Activated CD8-positive, alpha-beta memory T cell treated with anti-CD3 and anti-CD28 coated beads for 48 hours (primary cell): ENCODE measurements at places on chromosomes 12 and 14.
A peak's percentile ranks its signal among the peaks of the same experiment; 100 is the strongest.

GRCh38 chr14:98114122-98114895 is 1157.7 kb downstream of the BCL11B start:
- no peak for DNase-seq

DNA sequence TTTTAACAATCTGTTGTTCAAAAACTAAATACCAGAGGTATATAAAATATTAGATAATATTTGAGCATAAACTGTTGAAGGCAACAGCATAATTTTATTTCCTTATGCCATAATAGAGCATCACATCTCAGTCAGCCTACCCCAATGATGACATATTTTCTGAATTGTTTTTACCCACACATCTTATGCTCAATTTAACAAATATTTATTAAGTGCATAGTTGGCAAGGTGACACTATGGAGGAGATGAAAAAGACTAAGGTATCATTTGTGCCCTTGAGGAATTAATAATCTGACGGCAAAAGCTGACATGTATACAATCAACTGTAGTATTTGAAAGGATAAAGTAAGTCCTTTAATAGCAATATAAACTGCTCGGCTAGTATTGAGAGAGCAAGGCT is 102.4 kb downstream of the SYT1 start:
- DNase-seq = no peak

- DNase-seq = no peak
These were observed 198.3 kb downstream of the CFAP54 start for GRCh38 chr12:96687719-96688118.

- DNase-seq = peak; percentile 68
These were observed 3.5 kb upstream of the P2RX7 start for GRCh38 chr12:121128908-121129810.

GRCh38 chr14:99554757-99555531 is 49.1 kb downstream of the CCDC85C start:
- no peak for DNase-seq

GRCh38 chr14:99035712-99036610 is 236.0 kb downstream of the BCL11B start:
- no peak for DNase-seq

- DNase-seq = no peak
These were observed 75.9 kb upstream of the ZDHHC17 start for GRCh38 chr12:76687981-76688380.

GRCh38 chr12:12461923-12462315 is 100.7 kb downstream of the DUSP16 start:
- no peak for DNase-seq

DNA sequence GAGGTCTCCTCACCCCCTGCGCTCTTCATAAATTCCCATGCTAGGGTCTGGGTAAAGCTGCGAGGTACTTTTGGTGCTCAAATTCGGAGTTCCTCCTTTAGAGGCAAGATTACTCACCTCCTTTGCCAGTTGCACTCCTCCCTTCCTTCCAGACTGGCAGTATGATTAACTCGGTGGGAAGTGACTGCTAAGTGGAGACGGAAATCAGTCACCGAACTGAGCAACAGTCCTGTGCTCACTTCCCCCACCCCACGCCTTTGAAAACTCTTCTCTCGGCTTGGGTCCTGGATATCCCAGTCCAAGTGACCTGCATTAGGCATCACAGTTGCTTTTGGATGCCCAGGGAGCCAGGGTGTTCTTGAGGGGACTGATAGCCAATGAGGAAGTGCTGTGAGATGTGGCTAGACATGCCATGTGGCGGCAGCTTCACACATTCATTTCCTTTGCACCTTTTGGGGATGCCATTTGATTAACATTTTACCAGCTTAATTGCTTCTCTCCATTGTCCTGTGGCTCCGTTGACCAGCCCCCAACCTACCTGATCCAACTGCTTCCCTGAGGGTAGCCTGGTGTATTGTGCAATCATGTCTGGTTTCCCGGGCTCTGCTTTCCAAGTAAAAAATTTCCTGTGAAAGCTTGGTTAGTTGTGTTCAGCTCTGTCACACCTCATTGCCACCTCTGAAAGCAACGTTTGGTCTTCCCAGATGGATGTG is 840 bp downstream of the PNP start:
- DNase-seq = peak; percentile 44

DNA sequence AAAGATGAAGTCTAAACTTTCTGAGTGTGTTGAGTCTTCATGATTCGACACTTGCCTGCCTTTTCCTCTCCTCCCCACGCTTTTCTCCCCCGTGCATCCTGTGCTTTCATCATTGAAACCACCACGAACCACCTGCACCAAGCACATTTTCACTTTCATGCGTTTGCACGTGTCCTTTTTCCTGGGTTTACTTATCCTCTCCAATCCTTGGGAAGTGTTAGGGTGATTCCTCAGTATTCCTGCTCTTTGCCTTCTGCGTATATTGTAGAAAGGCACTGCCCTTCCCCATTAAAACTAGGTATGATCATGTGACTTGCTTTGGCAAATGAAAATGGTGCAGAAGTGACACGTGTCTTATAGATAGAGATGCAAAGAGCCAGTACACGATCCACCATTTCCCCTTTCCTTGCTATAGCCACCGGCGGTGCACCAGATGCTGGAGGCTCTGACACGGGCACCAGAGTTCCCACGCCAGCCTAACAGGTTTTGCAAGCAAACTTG is 106.6 kb downstream of the BRMS1L start:
- peak; percentile 9 for DNase-seq

- no peak for DNase-seq
These were observed 183.8 kb downstream of the PPM1H start for GRCh38 chr12:62750941-62751809.

- DNase-seq = no peak
These were observed 14.4 kb upstream of the TUNAR start for GRCh38 chr14:95862243-95862642.

- no peak for DNase-seq
These were observed 624.9 kb upstream of the TBX3 start for GRCh38 chr12:115308918-115309317.

- DNase-seq = no peak
These were observed 61.8 kb downstream of the GLT1D1 start for GRCh38 chr12:128914908-128915563.

- DNase-seq = no peak
These were observed 10.1 kb upstream of the PITPNM2 start for GRCh38 chr12:123160801-123161487.

- no peak for DNase-seq
These were observed 24.8 kb downstream of the CLSTN3 start for GRCh38 chr12:7154901-7155470.

GRCh38 chr14:89757313-89757939 is 197.1 kb downstream of the EFCAB11 start:
- DNase-seq = no peak

GRCh38 chr12:53806721-53807120 is 54.9 kb upstream of the CISTR start:
- DNase-seq = no peak

- DNase-seq = no peak
These were observed 98.3 kb downstream of the LRRC74A start for GRCh38 chr14:76924371-76925096.

GRCh38 chr12:41186026-41186425 is 2.1 kb upstream of the PDZRN4 start:
- no peak for DNase-seq

GRCh38 chr14:25537846-25538455 is 488.0 kb upstream of the STXBP6 start:
- DNase-seq = no peak

DNA sequence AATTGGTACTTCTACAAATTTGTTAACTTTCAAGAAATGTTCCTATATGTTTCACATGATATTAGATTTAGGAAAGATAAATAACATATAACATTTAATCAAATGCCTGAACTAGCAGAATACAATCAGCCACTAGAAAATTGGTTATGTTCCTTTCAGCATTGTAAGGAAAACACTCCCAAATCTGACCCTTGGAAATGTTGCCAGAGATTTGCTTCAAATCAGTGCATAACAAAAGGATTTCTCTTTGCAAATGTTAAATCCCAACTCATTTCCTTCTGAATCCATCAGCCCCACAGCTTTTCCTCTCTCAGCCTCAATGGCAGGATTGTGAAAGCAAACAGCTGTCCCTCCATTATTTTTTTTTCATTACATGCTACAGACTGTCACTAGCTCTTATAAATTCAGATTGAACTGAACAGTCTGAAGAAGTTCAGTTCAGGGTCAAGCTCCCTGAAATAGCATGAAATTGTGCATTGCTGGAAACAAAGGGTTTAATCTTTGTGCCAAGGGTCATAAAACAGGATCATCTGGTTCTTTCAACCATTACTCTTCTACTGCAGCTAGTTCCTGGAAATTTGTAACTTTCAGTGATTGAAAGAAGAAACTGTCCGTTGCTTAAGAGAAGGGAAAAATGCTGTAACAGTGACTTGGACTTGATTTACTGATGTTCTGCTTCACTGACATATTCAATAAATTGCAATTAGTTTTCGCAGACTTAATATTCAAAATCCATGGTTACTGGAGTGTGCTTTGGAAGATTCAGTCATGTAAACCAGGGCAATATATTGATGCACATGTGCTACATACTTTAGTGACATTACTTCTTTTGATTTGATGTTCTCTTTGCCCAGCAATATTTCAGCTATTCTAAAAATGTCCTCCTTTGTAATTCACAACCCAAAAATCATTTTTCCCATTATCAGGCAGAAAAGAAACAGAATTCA is 246.4 kb downstream of the RPL10L start:
- no peak for DNase-seq

DNA sequence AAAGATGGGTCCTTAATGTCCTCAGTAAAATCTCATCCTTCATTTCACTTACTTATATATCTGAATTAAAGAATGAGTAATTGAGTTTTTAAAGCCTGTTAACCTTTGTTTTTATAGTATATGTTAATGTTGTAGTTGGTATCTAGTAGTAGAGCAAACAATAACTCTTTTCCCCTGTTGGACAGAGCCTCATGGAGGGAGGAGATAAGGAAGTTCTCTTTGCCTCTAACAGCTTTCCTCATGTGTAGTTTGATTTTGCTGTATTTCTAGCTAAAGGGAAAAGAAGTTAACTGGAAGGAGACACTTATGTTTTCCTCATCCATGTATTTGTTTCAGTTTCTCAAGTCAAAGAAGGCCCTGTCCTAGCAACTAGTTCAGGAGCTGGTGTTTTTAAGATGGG is 55.3 kb downstream of the RAD52 start:
- no peak for DNase-seq

DNA sequence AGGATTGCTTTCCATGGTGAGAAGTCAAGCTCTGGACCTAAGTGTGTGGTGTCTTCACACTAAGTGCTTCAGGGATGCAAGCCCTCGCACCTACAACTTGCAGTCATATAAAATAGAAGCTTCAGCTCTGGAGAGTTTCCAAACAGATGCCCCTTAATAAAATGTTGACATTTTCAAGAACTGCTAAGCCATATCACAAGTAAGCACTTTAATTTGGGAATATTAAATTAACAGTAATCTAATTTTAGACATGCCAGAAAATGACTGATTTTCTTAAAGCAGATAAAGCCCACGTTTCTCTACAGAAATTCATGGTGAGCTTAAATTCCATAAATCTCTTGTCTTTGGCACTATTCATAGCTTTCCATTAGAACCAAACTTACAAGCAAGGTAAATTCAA is 600.1 kb upstream of the FLRT2 start:
- no peak for DNase-seq

- no peak for DNase-seq
These were observed 4.7 kb upstream of the CPNE6 start for GRCh38 chr14:24066496-24067132.

GRCh38 chr12:98106031-98106683 is 409.2 kb upstream of the TMPO start:
- DNase-seq = no peak

- DNase-seq = no peak
These were observed 20.6 kb downstream of the GNG2 start for GRCh38 chr14:51880835-51881580.

- DNase-seq = no peak
These were observed 12.5 kb downstream of the TAMALIN start for GRCh38 chr12:52019113-52019770.

- peak; percentile 54 for DNase-seq
These were observed at the start of gene STYK1 for GRCh38 chr12:10673659-10674384. TSS of gene STYK1 (minus strand) at chr12:10674052. CDS start at chr12:10634618, 39,434 bp downstream.

DNA sequence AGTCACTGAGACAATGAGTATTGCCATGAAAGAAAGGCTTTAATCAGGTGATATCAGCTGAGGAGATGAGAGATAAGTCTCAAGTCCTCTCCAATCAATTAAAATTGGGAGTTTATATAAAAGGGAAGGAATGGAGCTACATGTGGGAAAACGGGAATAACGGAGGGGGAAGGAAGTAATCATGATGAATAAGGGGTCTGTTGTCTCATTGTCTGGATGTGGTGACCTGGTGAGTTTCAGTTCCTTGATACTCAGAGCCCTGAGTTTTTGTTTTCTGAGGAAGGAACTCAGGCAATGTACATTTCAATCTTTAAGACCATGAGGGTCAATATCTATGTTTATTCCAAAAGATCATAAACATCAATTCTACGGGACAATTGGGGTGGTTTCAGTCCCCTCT is 198.8 kb downstream of the KITLG start:
- DNase-seq = no peak

GRCh38 chr14:102799684-102800562 is 22.7 kb downstream of the TRAF3 start:
- no peak for DNase-seq

- DNase-seq = no peak
These were observed 378.5 kb upstream of the MGAT4C start for GRCh38 chr12:86634456-86635410.

DNA sequence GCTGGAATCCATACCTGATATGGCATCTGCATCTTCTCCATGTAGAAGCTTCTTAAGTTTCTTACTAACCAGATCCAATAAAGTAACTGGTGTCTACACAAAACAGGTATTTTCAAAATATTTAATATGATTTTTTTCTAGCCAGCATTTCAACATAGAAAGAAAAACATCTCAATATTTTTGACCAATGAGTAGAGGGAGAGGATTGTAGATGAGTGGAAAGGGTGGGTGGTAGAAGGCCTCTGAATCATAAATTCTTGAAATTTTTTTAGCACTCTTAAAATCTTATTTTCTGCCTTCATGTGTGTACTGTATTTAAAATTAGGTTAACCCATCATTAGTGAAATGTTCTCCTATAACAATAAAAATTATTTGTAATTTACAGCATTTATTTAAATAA is 18.0 kb downstream of the DEPDC4 start:
- DNase-seq = no peak

GRCh38 chr12:94135896-94136295 is 12.5 kb upstream of the PLXNC1 start:
- DNase-seq = no peak

- DNase-seq = no peak
These were observed 445.5 kb upstream of the FBXO33 start for GRCh38 chr14:39877577-39878190.
